T-helper 2 cell treated with Interferon-gamma antibody and Interleukin-4, amounts not matched to agents 5 μg/mL and 100 μg/mL, for 36 hours (primary cell): ENCODE measurements at places on chromosomes 2 and 18.

DNA sequence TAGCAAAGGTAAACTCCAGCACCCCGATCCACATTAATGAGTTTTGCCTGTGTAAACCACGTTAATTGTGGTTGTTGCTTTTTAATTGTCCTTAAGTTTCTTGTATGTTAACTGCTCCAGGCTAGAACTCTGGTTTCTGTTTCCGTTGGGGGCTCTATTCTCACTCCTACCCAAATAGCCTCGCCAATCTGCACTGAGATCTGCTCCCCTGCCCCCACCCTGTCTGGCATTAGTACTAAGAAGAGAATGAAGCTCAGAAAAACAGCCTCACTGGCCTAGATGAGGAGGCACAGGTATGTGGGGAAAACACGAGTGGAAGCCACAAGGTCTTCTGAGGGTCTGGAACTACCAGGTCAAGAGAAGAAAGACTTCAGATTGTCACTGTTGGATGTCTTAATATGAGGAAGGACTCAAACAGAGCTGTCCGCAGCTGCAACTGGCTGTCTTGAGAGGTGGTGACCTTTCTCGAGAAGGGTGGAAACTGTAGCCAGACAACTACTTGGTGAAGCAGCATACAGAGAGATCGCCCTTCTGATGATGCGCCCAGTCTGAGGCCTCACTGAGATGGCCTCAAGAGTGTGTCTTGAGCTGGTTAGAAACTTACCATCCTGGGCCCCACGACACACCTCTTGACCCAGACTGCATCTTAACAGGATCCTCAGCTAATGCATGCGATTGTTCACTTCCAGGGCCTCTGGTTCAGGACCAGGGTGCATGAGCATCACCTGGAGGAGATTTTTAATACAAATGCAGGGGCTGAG lies 73.1 kb downstream of the TGOLN2 start:
- no peaks in the 10 kb centered on the region for H3K36me3 ChIP-seq
- no peak overlapping the region for H3K27ac ChIP-seq
- no peak for DNase-seq
- no peaks in the 10 kb centered on the region for H3K4me1 ChIP-seq

DNA sequence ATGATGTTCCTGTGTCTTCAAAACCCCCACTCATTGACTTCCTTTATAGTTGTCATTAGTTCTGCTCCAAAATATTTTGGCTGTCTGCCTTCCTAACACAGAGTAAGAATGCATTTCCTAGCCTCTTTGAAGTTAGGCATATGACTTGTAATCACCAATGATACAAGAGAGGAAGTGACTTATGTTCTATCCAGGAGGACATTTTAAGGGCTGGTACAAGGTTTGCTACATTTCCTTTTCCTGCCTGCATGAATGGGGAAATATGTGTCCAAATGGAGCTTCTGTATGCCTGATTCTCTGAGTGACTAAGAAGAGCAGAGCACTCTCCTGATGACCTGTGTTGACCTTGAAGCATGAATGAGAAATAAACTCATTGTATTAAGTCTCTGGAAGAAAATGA lies 115.1 kb downstream of the PLCL1 start:
- H3K27ac ChIP-seq: no peak overlapping the region
- no peak for DNase-seq
- H3K36me3 ChIP-seq: no peaks in the 10 kb centered on the region
- H3K4me1 ChIP-seq: no peaks in the 10 kb centered on the region
- no peak overlapping the region for H3K4me3 ChIP-seq

- H3K27ac ChIP-seq: no peak overlapping the region
- H3K27me3 ChIP-seq: no peaks in the 10 kb centered on the region
- H3K4me3 ChIP-seq: no peak overlapping the region
- DNase-seq: no peak
These were observed 43.2 kb downstream of the MRPL33 start for GRCh38 chr2:27814758-27815157.

DNA sequence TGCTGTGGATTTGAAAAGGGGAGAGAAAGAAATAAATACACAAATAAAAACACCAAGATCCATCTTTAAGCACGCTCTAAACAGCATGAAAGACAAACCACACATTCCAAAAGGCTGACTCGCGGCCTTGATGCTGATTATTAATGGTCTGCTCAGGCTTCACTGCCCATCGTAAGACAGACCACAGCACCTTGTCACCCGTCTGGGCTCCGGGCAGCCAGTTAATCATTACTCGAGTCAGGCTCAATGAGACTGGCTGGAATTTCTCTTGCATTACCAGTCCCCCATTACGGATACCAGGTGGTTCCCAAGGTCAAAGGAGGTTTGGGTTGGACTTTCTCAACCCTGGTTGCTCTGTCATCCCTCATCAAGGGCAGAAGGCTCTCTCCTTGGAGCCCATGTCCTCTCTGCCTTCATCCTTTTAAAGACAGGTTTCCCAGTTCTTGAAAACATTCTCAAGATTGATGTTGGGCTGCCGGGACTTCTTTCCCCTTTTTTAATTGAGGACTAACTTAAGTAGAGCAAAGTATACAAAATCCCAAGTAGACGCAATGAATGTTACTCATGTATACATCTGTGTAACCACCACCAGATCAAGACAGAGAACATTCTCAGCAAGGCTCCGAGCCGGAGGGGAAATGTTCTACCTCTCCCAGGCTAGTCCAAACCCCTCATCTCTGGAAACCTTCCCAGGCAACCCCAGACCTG lies 8.1 kb downstream of the SMAD7 start:
- H3K27me3 ChIP-seq: no peaks in the 10 kb centered on the region
- H3K4me3 ChIP-seq: peak overlapping the region; percentile 83
- H3K36me3 ChIP-seq: peaks cover 85% of the 10 kb centered on the region
- no peak for DNase-seq
- H3K27ac ChIP-seq: no peak overlapping the region

- H3K27ac ChIP-seq: no peak overlapping the region
- no peaks in the 10 kb centered on the region for H3K36me3 ChIP-seq
- no peak for DNase-seq
- peaks cover 4% of the 10 kb centered on the region for H3K27me3 ChIP-seq
These were observed 2.9 kb downstream of the ALS2 start for GRCh38 chr2:201777869-201778268.

GRCh38 chr2:64035072-64035942 lies 16.1 kb upstream of the VPS54 start:
- peak overlapping the region; percentile 71 for H3K4me3 ChIP-seq
- H3K27me3 ChIP-seq: peaks cover 1% of the 10 kb centered on the region
- H3K36me3 ChIP-seq: peaks cover 11% of the 10 kb centered on the region

GRCh38 chr18:52395146-52395852 lies 55.3 kb downstream of the DCC start:
- no peak for DNase-seq
- no peak overlapping the region for H3K4me3 ChIP-seq
- H3K27me3 ChIP-seq: no peaks in the 10 kb centered on the region
- no peaks in the 10 kb centered on the region for H3K4me1 ChIP-seq
- H3K36me3 ChIP-seq: no peaks in the 10 kb centered on the region
- no peak overlapping the region for H3K27ac ChIP-seq

- peaks cover 17% of the 10 kb centered on the region for H3K36me3 ChIP-seq
- peak overlapping the region; percentile 93 for H3K27ac ChIP-seq
- H3K4me3 ChIP-seq: peak overlapping the region; percentile 90
- H3K27me3 ChIP-seq: no peaks in the 10 kb centered on the region
- peak; percentile 80 for DNase-seq
These were observed 39.2 kb downstream of the ODC1 start for GRCh38 chr2:10408649-10409579.

GRCh38 chr18:9852266-9853081 lies 33.3 kb upstream of the TXNDC2 start:
- H3K4me3 ChIP-seq: no peak overlapping the region
- DNase-seq: no peak
- no peak overlapping the region for H3K27ac ChIP-seq
- no peaks in the 10 kb centered on the region for H3K36me3 ChIP-seq
- H3K27me3 ChIP-seq: peaks cover 48% of the 10 kb centered on the region

GRCh38 chr2:7530001-7530400 lies 612.8 kb downstream of the RNF144A start:
- H3K4me1 ChIP-seq: peaks cover 45% of the 10 kb centered on the region
- peaks cover 68% of the 10 kb centered on the region for H3K36me3 ChIP-seq
- H3K4me3 ChIP-seq: no peak overlapping the region
- H3K27me3 ChIP-seq: no peaks in the 10 kb centered on the region

GRCh38 chr2:85795331-85796045 lies 41.7 kb downstream of the ATOH8 start:
- no peaks in the 10 kb centered on the region for H3K36me3 ChIP-seq
- H3K27ac ChIP-seq: no peak overlapping the region
- no peaks in the 10 kb centered on the region for H3K4me1 ChIP-seq
- peaks cover 23% of the 10 kb centered on the region for H3K27me3 ChIP-seq
- DNase-seq: no peak

DNA sequence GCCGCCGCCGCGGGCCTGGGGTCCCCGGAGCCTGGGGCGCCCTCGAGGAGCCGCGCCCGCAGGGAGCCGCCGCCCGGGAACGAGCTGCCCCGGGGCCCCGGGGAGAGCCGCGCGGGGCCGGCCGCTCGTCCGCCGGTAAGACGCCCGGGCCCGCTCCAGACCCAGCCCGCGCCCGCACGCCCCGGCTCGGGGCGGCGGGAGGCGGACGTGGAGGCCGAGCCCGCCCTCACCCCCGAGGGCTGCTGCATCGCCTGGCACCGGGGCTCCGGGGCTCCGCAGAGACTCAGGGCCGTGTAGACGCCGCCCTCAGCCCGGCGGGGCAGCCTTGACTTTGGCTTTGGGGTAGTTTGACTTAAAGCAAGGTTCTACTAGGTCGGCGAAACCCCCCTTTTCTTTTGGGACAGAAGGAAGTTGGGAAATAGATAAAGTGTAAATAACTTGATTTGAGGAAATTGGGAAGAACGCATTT lies 335 bp downstream of the ERFE start:
- H3K4me1 ChIP-seq: peaks cover 6% of the 10 kb centered on the region
- DNase-seq: peak; percentile 7
- H3K4me3 ChIP-seq: peak overlapping the region; percentile 69
